ENCODE measurements at places on chromosomes 13 and 19. TPM values are rescaled to one million over a fixed set of nuclear protein-coding genes. Genes with fewer than 3 reads are reported as not detected.

- DNase-seq = no peak
These were observed 9.7 kb downstream of the MEIOSIN start for GRCh38 chr19:45742969-45743368.

GRCh38 chr19:2049741-2050348 lies 1.2 kb downstream of the MKNK2 start:
- peak; percentile 60 for DNase-seq

DNA sequence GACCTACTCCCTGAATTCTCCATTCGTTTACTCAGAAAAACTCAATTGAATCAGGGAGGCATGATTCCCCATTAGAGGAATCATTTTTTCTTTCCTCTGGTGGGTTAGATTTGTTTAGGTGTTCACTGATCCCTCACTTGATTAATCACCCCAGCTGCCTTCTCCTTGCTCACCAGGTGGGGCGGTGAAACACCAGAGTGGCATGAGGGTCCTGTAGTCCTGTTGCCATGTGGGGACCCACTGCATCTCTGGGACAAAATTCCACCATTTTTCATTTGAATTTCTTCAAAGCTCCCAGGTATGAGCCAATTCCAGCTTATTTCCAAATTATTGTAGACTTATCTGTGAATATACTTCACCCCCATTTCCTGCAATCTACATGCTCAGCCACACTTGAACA lies 462.7 kb upstream of the ZNF507 start:
- no peak for DNase-seq

DNA sequence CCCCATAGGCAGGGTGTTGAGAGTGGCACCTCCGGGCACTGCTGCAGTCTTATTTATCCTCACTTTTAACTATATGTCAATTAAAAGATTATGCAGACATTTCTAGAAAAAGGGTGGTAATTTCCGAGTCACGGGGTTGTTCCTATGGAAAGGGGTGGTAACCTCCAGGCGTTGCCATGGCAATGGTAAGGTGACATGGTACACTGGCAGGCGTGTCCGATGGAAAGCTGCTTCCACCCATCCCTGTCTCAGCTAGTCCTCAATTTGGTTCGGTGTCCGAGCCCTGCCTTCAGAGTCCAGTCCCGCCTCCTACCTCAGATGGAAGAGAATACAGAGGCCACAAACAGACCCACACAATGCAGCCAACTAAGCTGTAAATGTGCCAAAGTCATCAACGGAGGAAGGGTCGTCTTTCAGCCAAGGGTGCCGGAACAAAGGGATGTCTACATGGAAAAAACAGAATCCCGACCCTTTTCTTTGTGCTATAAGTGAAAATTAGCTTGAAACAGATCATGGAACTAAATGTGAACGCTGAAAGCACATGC lies 72.6 kb upstream of the C13orf46 start:
- no peak for DNase-seq

GRCh38 chr13:34217343-34218025 lies 399.5 kb downstream of the RFC3 start:
- DNase-seq = no peak

- no peak for DNase-seq
These were observed 25.0 kb downstream of the ELL start for GRCh38 chr19:18496980-18497256.

DNA sequence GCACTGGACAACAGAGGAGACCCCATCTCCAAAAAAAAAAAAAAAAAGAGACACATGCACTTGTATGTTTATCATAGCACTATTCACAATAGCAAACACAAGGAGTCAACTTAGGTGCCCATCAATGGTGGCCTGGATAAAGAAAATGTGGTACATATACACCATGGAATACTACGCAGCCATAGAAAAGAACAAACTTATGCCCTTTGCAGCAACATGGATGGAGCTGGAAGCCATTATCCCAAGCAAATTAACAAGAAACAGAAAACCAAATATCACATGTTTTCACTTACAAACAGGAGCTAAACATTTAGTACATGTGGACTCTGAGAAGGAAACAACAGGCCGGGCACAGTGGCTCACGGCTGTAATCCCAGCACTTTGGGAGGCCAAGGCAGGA lies 155.7 kb downstream of the ABCC4 start:
- no peak for DNase-seq

GRCh38 chr13:43805071-43805468 lies 18.3 kb upstream of the ENOX1 start:
- no peak for DNase-seq

- DNase-seq = no peak
These were observed 422.9 kb upstream of the PCDH20 start for GRCh38 chr13:61838568-61838967.

DNA sequence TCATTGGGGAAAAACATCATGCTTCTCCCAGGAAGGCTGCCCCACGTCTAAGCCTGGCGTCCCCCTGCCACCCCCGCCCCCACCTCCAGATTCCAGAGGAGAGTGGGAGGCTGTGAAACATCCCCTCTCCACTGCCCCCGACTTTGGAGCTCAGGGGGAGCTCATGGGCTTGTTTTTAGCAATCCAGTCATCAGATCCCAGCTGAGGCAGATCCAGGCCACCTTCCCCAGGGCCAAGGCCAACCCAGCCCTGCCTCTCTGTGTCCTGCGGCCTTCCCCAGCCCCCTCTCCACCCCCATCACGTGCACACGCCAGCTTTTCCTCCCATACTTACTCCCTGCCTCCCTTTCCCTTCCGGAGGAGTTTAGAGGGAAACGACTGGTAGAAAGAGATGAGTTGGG lies 38.8 kb downstream of the SHISA2 start:
- DNase-seq = no peak

DNA sequence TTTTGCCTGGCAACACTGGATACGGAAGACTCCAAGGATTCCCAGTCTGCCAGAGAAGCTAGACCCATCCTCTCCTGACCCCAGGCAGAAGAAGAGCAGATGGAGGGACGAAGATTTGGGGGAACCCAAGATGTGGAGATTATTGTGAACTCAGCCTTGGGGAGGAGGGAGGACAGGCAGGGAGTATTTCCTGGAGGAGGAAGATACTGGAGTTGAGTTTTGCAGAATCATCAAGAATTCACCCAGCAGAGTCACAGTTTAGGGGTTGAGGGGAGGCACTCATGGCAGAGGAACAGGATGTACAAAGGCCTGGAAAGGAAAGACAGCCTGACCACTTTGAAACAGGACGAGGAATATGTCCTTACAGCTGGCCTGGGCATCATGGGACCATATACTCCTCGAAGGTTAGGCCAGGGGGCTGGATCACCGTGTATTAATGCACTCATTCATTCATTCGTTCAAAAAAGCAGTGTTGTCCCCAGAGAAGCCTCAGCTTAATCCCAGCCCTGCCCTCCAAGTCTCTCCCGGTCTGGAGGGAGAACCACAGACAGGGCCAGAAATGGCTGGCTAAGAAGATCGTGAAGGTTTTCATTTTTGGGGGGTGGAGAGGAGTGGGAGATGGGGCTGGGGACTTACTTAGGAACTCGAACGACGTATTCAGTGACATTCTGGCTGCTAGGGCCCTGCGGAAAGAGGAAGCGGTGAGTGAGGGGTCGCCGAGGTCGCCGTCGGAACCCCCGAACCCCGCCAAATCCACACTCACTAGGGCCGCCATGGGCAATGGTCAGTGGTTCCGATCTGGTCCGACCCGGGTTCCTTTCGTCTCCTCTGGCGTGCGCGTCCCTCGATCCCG lies 517 bp downstream of the GTF2F1 start:
- no peak for DNase-seq

DNA sequence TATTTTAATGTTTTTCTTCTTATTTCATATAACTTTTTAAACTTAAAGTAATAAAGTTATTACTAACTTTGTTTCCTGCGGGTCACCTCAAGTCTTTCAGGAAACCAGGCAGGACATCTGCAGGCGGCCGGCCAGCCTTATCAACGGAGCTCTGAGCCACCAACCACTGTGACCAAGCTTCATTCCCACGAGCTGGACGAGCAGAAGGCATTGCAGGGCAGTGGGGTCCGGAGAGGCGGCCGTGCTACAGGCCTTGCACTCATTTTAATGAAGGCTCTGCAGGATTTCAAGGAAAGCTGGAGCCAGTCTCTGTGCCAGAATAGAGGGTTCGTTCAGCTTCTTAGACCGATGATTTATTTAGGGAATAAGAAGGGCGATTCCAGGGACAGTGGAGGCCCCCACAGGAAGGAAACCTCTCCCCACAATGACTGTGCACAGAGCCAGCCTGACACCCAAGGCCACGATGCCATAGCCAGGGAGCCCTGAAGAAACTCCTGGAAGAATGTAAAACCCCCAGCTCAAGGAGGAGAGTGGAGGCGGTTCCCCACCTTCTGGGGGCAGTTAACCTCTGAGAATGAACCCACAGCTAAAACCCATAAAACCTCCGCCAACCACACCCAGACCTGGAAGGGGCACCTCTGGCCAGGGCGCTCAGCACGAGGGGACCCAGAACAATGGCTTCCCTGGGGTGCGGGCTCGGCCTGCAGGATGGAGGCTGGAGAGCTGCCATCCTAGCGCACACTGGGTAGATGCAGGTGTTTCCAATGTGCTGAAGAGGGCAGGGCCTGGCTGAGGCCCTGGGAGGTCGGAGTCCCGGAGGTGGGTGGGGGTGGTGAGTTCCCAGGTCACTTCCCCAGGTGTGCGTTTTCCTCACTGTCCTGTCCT lies 75.0 kb downstream of the RASA3 start:
- DNase-seq = no peak

DNA sequence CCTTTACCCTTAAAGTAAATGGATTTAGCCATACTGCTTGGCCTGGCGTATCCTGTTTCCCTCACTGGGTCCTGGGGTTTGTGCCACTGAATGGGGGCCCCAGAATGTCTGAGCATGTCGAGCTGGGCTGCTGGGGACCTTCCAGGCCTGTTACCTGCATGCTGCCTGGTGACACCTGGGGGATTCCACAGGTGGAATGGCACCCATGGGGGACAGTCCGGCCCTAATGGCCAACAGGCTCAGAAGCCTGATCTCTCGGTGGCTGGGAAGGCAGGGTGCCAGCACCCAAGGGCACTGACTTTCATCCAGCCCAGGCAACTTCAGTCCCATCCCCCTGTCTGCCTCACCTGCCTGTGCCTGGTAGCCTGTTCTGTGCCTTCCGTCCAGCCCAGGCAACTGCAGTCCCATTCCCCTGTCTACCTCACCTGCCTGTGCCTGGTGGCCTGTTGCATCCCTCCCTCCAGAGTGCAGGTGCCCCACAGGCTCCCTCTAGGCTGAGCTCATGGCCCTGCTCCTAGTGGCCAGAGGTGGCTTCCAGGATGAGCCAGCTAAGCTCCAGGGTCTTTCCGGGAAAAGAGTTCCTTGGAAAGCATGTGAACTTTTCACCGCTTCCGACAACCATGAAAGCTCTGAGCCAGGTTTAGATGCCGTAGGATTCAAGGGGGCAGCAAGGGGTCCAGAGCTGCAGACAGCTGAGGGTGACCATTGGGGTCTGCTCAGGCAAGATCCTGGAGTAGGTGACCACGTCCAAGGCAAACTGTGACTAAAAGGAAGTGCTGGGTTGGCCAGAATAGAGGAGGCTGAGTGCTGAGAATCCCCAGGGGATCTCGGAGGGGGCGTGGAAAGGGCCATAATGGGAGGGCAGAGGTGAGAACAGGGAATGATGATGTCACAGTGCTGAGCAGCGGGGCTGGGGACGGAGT lies 30.3 kb upstream of the ZNF492 start:
- DNase-seq = no peak

- DNase-seq = no peak
These were observed 14.1 kb downstream of the SLC27A5 start for GRCh38 chr19:58497634-58498170.

DNA sequence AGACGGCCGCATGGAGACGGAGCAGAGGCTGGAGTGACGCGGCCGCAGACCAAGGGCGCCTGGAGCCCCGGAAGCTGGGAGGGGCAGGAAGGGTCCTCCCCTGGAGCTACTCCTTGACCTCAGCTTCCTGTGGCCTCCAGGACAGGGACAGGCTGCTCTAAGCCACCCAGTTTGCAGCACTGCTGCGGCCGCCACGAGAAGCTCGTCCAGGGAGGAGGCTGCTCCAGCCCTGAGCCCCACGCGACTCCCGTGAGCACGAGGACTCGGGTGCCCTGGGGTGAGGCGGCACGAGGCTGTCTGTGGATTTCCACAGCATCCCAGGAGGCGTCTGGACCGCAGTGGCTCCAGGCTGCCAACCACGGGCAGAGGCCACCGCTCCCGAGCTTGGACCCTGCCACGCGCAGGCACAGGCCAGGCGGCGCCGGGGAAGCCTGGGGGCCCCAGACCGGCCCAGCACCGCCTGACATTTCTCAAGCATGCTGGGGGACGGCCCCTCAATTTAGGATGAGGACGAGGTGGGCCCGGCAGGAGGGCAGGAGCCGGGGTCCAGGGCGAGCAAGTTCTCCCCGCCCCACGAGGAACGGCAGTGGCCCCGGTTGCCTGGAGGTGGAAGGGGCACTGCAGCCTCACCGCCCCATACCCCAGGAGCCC lies 10.7 kb downstream of the SBNO2 start:
- DNase-seq = no peak

The GRIN3B gene
- 0.95 TPM for total RNA-seq

The SULT2A1 gene
- total RNA-seq = not detected

The CLDN10 gene
- 1.6 TPM for total RNA-seq

The NANOS3 gene
- total RNA-seq = 0.69 TPM

The LGALS4 gene
- total RNA-seq = 0.46 TPM

The RNF113B gene
- not detected for total RNA-seq

The LRRC63 gene
- total RNA-seq = not detected

The LYPD5 gene
- not detected for total RNA-seq

The CNN1 gene
- total RNA-seq = 1.5 TPM

The CYP2A6 gene
- total RNA-seq = not detected
